ENCODE measurements at places on chromosomes 13 and 19. TPM values are rescaled to one million over a fixed set of nuclear protein-coding genes. Genes with fewer than 3 reads are reported as not detected.

ATP7B gene
- 0.74 TPM for total RNA-seq

KLK12 gene
- not detected for total RNA-seq

CATSPERD gene
- total RNA-seq: not detected

VRK3 gene
- 45.7 TPM for total RNA-seq

NKPD1 gene
- total RNA-seq: not detected

PLPP2 gene
- 0.41 TPM for total RNA-seq

LRG1 gene
- total RNA-seq: 1.3 TPM

ZFP82 gene
- 2.4 TPM for total RNA-seq
